Mucosa of gallbladder (tissue), 1 donor: ENCODE measurements at places on chromosomes 4 and X.

- no peak for DNase-seq
These were observed 2.6 kb downstream of the EVC2 start for GRCh38 chr4:5705647-5706320.

DNA sequence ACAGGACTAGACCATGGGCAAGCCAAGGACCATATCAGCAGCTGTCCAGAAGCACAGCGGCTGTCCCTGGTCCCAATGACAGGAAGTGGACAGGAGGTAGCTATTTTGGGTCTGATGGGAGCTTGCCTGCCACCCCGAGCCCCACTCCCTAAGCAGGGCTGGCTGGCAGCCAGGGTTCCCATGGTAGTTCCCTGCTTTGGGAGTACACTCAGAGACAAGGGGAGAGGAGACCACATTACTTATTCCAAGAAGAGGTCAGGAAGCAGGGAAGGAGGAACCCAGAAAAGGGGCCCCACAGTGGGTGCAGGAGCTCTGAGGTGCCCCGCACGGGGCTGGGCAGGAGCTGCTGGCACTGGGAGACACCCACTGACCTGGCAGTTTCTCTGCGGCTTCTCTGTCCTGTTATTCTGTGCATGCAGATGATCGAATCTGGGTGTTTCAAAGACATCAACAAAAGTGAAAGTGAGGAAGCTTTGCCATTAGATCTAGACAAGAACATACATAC is 36.3 kb downstream of the HTT-AS start:
- DNase-seq = no peak

- DNase-seq = no peak
These were observed 105.9 kb upstream of the ADRA2C start for GRCh38 chr4:3660086-3660927.

- DNase-seq = no peak
These were observed 54.1 kb upstream of the AP1S2 start for GRCh38 chrX:15908603-15909290.

GRCh38 chr4:130025701-130026100 is 929.7 kb downstream of the C4orf33 start:
- DNase-seq = no peak

DNA sequence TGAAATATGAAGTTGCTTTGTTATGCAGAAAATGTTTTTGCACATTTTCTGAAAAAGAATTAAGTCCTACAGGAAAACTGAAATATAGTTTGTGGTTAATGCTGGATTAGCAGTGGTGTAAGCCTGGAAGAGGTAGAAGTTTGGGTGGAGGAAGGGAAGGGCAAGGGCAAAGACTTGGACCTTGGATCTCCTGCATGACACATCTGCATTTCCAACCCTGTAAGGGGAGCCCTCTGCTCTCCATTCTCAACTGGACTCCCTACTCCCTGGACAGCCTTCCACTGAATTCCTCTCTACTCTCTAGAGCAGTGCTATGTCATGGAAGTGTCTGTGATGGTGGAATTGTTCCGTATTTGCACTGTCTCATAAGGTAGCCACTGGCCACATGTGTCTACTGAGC is 4.6 kb downstream of the CASP6 start:
- no peak for DNase-seq

GRCh38 chr4:25160714-25161592 is 704 bp upstream of the SEPSECS start:
- no peak for DNase-seq

- no peak for DNase-seq
These were observed at the start of gene PRDM8 for GRCh38 chr4:80196922-80197573. TSS of gene PRDM8 (plus strand) at chr4:80197503. CDS start at chr4:80200081, 2,578 bp downstream.

- DNase-seq = peak; percentile 30
These were observed 66.1 kb downstream of the MAGEA10 start for GRCh38 chrX:152072236-152072635.

DNA sequence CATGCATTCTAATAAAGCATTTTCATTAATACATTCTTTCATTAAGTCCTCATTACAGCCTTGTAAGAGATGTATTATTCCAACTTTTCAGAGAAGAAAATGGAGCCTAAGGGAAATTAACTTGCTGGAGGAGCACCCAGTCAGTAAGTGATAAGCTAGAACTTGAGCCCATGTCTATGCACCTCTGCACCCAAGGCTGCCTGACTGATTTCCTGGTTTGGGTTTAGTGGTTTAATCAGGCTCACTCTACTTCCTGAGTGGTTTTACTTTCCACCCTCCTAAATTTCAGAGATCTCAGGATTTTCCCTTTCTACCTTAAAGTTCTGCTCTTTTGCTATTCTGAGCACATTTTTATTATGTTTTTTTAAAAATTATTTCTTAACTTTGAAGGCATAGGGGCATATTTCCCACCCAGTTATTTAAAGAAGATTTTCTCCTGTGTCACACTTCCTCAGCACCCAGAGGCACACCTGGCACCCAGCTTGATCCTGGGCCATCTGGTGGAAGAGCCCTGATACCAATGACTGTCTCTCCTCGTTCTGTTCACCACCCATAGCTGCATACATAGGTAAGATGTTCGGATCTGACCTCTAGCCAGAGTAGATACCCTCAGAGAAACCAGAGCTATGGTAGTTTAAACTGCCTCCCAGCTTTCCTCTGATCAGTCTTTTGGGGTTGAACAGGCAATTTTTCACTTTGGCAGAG is 10.4 kb downstream of the CORIN start:
- DNase-seq = no peak

DNA sequence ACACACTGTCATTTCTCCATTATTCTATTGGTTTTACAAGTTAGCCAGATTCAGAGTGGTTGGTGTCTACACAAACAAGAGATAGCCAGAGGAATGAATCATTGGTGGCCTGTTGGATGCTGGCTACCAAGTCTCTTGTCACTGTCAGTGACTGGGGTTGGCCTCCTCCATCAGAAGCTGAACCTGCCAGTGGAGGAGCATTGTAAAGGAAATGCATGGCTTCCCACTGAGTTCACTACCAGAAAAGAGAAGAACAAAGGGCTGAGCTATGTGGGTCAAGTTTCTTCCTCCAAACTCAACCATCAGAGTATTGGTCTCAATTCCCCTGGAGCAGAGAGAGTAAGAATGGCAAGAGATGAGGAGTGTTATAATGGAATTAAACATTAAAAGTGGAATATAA is 26.5 kb upstream of the ANKRD50 start:
- DNase-seq = no peak

GRCh38 chrX:132837126-132837525 is 121.3 kb downstream of the HS6ST2 start:
- no peak for DNase-seq

GRCh38 chr4:124526769-124527168 is 185.8 kb downstream of the ANKRD50 start:
- DNase-seq = no peak

DNA sequence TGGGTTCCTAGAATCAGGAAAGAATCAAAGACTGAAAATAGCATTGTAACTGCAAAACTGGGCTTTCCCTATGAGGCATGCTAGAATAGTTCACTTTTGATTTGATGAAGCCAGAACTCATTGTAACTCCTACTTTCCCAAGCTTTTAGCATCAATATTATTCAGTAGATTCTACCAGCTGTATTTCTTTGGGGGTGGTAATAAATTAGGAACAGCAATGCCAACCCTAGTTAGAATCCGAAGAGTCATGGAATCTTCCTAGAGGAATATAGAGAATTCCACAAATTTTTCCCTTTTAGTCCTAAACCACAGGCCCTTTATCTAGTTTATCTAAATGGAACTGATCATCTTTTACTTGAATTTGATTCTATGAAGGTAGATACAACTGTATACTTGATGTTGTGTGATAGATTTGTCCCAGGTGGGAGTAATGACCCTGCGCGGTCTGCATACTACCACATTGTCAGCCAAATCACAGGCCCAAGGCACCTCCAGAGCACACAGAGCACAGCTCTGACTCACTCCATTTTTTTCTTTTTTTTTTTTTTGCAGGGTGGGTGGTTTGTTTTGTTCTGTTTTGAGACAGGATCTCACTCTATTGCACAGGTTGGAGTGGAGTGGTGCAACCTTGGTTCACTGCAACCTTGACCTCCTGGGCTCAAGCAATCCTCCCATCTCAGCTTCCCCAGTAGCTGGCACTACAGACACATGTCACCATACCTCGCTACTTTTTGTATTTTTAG is 66.6 kb downstream of the EDNRA start:
- no peak for DNase-seq

DNA sequence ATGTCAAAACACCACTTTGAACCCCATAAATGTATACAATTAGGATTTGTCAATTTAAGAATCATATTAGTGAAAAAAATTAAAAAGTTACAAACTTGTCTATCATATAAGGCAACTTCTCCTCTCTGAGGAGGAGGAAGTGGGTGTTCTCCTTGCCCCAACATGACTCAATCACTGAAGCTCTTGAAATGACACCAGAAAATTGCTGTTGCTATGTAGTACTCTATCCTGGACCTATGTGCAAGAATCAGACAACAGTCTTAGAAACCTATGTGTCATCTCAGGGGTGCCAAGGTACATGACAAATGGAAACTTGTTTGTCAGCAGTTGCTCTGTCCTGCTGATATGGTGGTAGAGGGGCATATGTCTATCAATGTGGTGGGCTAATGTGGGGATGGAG is 47.7 kb downstream of the HMGB3 start:
- DNase-seq = no peak

GRCh38 chr4:38738940-38739803 is 43.6 kb downstream of the TLR10 start:
- DNase-seq = no peak

DNA sequence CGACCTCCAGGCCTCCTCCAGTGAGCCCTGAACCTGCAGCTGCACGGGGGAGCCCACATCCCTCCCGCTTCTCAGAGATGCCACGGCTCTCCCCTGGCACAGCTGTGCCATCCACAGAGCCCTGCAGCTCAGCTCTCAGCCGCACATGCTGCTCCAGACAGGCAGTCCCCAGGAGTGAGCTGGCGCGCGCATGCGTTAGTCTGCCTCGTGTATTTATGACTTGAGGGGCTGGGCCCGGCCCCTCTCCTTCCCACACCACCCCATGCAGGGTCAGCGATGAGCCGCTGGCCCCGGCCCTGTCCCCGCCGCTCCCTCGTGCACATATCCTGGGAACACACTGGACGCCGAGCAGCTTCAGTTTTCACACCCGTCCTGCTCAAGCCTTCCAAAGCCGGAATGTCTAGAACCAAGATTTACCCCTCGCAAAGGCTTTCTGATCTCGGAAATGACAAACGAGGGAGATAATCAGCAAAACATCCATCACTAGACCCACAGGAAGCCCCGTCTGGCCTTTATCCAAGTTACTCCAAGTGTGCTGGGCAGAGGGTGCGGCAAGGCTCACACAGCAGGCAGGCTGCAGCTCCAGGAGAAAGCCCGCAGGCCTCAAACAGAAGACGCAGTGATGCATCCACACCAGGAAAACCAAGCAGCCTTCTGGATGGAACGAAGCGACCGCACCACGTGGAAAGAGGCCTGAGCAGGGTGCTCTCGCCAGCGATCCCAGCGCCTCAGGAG is 24.3 kb downstream of the GAK start:
- DNase-seq = no peak

DNA sequence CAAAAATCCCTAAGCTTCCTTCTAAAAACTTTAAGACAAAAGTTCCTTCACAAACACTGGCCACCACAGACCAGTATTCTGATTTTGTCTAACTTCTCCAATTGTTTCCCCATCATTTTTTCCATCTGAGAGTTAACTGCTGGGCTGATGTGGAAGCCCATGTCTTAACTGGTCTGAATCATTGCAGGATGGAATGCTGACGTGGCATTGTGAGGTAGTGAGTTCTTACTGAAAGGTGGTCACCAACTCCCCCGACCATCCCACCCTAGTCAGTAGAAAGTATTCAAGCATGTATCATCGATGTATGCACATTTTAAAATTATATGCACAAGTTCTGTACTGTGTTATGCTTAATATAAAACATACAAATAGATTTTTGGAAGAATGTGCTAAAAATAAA is 99.1 kb upstream of the SMIM10 start:
- no peak for DNase-seq

- DNase-seq = no peak
These were observed 107.6 kb downstream of the ATXN3L start for GRCh38 chrX:13212191-13212651.

GRCh38 chr4:98908182-98908581 is 20.8 kb downstream of the EIF4E start:
- no peak for DNase-seq
